ENCODE measurements at places on chromosomes 3 and 15.

- DNase-seq, result no peak
Observed at GRCh38 chr3:52288674-52289073, 1.0 kb downstream of the GLYCTK start.

DNA sequence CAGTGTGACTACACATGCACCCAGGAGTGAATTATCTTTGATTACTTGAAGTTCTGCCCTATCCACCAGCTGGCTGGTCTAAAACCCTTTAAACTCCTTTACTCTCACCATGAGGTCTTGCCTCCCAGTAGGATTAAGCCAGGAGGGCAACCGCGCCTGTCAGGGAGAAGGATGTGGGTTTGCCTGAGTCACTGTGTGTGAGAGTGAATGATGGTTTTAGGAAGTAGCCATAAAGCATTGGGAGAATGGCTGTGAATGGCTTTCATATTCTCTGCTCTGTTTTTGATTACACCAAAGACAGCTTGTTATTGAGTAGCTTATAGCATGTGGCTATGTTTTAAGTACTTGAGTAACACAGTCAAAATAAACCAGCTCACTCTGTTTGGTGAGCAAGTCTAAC is 637.7 kb upstream of the TBL1XR1 start:
- DNase-seq, result peak; percentile 84

- DNase-seq, result no peak
Observed at GRCh38 chr3:140188285-140188684, 253.3 kb downstream of the CLSTN2 start.

DNA sequence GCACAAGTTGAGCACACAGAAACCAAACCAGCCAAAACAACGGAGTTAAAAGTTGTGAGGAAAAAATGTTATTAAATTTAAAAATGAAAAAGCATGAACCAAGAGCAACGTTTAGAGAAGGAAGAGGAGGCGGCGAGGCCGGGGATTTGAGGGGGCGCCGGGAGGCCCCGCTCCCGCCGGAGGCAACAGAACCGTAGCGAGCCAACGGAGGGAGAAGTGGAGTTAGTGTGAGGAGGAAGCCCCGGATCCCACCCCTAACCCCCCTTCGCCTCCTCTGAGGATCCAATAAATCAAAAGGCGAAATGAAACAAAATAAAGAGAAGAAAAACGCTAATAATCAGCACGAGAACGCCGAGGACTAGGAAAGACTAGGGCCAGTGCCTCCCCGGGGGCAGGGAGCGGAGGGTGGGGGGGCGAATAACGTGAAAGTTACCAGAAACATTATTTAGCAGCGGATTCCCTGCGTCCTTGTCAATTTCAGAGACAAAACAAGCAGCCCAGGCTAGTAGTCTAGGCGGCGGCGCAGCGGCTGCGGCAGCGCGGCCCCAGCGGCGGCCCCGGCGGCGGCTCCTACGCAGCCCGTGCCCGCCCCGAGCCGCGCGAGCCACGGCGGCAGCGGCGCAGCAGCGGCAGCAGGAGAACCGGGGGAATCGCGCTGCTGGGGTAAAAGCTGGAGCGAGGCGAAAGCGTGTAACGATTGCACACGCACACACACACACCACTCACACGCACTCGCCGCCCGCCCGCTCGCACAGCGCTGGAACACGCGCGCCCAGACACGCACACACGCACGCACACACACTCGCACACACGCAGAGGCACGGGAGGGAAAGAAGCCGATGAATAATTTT is 1.7 kb downstream of the MEIS2 start:
- DNase-seq, result no peak

- no peak for DNase-seq
Observed at GRCh38 chr3:65318231-65318630, 630.4 kb upstream of the ADAMTS9 start.

DNA sequence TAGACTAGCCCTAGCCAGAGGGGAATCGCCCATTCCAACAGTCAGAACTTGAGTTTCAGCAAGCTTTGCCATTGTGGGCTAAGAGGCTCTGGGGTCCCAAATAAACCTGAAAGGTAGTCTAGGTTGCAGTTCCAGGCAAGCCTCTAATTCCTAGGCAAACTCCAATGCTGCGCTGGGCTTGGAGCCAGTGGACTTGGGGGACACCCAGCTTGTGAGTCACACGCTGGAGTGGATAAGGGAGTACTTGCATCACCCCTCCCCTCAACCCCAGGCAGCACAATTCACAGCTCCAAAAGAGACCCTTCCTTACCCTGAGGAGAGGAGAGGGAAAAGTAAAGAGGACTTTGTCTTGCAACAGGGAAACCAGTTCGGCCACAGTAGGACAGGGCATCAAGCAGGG is 105.2 kb upstream of the DPPA4 start:
- no peak for DNase-seq

- no peak for DNase-seq
Observed at GRCh38 chr15:67307156-67307555, 52.6 kb downstream of the IQCH start.

GRCh38 chr3:12267376-12268030 is 21.4 kb upstream of the PPARG start:
- DNase-seq, result no peak

DNA sequence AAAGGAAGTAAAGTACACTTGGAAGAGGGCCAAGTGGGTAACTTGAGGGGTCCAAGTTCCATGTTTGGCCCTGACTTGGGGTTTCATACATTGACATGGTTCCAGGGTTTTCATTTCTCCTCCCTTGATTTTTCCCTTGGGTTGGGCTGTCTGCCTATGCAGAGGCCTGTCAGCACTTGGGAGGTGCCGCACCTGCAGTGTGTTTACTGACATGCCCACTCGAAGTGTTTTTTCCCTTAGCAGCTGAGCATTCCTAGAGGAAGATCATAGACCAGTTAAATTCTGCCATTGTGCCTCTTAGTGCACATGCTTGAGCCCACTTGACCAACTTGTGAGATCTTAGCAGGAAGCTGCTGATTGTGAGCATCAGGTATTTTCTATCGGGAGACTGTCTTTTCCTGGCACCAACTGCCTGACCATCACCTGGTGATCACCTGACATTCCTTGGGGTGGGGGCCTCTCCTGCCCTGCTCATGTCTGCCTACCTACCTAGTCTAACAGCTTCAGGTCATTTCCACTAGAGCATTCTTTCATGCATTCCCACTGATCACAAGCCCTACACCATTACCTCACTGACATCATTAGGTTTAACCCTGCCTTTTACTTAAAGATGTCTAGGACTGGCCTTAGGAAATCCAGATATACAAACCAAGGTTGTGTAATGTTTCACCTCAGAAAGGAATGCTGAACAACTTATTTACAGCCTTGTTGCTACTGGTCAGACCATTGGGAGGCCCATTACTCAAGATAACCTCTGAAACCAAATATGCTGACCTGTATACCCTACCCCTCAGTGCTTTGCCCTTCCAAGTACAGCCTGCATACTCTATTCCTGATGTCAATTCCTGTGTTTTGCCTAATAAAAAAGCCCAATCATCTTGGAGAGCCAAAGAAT is 68.3 kb downstream of the CD47 start:
- DNase-seq, result no peak

- DNase-seq, result no peak
Observed at GRCh38 chr3:182244222-182244971, 532.7 kb downstream of the SOX2 start.

- peak; percentile 83 for DNase-seq
Observed at GRCh38 chr3:64188810-64189560, 36.3 kb downstream of the PRICKLE2 start.

DNA sequence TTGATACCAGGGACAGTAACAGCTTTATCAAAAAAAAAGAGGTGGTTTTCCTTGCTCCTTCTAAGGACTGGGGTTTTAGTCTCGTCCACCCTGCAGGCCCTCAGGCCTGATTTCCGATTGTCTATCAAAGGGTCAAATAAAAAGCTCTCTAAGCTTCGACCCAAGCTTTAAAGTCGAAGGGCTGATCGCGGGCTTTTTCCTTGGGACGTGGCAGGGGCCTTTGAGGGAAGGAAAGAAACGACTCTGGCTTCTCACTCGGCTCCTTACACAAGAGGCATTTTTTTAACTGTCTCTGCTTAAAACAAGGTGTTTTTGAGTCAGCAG is 354 bp upstream of the KLHL24 start:
- no peak for DNase-seq

DNA sequence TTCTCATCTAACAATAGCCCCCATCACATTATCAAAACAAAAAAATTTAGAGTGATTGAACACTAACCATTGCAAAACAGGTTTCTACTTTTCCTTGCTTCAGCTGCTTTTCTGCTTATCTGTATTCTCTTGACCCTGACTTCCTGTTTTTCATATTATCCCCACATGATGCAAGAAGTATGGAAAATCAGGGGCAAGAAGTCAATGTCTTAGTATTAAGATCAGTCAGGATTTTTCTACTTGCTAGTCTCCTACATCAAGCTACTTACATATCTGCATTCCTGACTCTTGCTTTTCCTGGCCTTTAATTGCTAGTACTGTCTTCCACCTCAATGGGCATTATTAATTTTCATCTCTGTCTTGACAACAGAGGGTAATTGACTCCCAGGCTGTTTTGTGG is 300.2 kb downstream of the OTOL1 start:
- DNase-seq, result no peak

GRCh38 chr3:44899683-44900367 is 25.4 kb downstream of the TGM4 start:
- DNase-seq, result no peak

DNA sequence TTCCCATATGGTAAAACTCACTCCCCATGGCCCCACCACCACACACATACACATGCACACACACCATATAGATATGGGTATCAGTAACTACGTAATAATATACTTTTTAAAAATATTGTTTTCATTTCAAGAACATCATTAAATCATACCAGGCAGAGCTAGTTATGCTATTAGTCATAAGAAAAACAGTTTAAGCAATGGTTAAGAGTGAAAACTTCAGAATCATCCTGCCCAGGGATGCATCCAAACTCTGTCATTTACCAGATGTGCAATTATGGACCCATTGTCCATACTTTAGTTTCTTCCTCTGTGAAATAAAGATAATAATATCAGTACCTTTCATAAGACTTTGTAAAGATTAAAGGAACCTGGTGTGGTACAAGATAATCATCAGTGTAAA is 608.3 kb downstream of the RBMS3 start:
- DNase-seq, result peak; percentile 14

- no peak for DNase-seq
Observed at GRCh38 chr15:93709708-93710107, 521.7 kb upstream of the MCTP2 start.

Measured in non-pigmented ciliary epithelial cell (primary cell).